Stimulated activated CD4-positive, alpha-beta T cell treated with anti-CD3 and anti-CD28 coated beads, Interleukin-1b, Interleukin-23, amount 100 ng/mL, for 4 hours (primary cell): ENCODE measurements at places on chromosomes 4 and X.

DNA sequence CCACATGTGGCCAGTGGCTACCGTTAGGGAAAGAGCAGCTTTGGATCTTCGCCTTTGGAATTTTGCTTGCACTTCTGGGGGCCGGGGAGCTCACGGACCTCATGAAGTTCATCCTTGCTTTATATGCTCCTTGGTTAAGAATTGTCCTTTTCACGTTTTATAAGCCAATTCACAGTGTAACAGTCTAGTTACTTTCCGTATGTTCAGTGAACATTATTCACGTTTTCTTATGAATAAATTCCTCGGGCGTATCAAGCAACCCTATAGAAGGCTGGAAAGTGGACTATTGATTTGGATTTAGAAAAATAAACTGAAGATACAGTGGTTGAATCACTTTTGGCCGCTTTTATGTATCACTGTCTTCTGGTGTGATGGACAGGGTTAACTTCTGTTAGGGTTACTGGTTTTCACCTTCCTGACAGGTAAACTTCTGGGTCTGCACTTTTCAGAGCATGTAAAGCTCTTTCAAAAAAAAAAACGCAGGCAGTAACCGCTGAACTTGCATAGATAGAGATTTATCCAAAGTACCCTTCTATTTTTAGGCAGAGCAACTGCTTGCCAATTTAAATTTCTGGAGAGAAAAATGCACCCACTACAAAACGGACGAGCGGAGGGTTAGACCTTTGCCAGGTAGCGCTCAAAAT, 569 bp upstream of the PDLIM5 start:
- no peak for DNase-seq

- DNase-seq = no peak
Observed at GRCh38 chr4:140300271-140300970, 73.0 kb upstream of the SCOC start.

GRCh38 chr4:17597517-17597916, 16.9 kb upstream of the MED28 start:
- no peak for DNase-seq

- DNase-seq = no peak
Observed at GRCh38 chr4:69122476-69122875, 26.2 kb downstream of the UGT2B7 start.

- no peak for DNase-seq
Observed at GRCh38 chr4:167885071-167885470, 207.3 kb upstream of the ANXA10 start.

DNA sequence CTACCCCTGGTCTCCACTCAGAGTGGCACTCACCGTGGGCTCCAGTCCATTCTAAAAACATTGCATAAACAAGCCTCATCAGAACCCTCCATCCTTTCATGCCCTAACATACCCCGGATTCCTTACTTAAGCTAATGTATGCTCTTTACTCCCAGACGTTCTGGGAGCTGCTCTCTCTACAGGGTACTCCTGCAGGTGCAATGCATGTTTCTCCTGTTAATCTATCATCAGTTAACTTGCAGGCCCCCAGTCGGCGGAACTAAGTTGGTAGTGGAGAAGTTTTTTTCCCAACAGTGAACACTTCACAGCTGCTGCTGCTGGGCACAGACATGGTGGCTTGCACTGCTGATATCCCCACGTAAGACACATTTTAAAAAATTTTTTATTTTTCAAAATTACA, 161.6 kb upstream of the FAT1 start:
- no peak for DNase-seq

DNA sequence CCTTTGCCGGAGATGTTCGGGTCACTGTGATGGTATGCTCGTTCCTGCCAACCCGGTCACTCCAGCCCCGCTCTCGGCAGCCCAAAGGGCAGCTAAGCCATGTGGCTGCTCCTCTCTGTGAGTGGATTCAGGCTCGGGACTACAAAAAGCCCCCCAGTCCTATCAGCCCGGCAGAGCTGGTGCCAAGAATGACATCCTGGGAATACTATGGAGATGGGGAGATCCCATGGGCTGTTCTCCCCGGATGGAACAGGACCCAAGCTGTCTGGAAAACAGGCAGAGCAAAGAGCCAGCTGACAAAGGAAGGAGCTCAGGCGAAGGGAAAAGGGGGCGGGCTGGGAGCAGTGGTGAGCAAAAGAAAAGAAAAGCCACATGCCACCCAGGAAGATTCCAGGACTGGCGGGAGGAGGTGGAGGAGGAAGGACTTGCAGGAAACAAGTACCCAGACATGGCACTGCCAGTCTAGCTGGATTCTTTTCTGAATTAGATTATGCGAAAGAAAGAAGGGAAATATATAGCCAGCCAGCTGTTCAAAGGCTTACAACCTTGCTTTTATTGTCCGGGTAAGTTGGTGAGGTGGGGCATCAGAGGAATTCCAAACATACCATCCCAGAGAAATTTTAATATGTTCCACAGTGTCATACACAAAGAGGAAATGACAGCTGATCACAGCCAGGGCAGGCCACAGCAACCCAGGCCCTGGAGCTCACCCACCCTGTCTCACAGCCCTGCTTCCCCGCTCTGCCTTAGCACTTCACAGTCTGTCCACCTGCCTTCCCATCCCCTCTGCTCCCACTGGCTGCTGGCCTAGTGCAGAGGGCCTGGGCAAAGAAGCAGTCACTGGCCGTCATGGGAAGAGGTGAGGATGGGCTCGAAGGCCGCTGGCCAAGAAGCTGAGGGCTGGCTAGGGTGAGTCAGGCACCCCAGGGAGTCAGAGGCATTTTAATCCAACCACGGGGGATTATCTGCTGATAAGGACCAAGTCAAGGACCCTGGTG, 3.4 kb downstream of the NDP start:
- no peak for DNase-seq

DNA sequence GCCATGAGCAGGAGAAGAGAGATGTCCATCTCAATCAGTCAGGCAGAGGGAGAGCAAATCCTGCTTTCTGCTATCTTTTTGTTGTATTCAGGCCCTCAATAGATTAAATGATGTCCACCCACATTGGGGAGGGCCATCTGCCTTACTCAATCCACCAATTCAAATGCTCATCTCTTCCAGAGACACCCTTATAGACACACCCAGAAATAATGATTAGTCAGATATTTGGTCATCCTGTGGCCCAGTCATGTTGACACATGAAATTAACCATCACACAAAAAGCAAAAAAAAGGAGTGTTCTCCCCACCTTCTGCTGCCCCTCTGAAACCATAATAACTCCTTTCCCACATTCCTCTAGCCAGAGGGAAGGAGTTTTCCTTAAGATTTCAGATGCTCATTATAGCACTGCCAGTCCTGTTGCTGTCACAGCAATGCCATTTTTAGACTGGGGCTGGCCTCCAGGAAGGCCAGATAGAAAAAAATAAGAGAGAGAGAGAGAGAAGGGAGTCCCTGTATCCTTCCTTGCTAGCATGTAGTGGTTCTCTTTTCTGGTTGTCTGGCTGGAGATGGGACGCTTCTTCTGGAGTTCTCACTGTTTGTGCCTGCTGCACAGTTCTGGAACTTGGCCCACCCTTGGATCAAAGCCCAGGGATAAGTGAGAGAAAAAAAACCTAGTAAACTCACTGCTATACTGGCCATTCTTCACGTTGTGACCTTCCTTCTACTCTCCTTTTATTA, 177.7 kb downstream of the RBM46 start:
- DNase-seq = no peak

- DNase-seq = no peak
Observed at GRCh38 chr4:71405791-71406190, 67.0 kb downstream of the SLC4A4 start.

- no peak for DNase-seq
Observed at GRCh38 chr4:8378101-8378724, 62.3 kb downstream of the ACOX3 start.

DNA sequence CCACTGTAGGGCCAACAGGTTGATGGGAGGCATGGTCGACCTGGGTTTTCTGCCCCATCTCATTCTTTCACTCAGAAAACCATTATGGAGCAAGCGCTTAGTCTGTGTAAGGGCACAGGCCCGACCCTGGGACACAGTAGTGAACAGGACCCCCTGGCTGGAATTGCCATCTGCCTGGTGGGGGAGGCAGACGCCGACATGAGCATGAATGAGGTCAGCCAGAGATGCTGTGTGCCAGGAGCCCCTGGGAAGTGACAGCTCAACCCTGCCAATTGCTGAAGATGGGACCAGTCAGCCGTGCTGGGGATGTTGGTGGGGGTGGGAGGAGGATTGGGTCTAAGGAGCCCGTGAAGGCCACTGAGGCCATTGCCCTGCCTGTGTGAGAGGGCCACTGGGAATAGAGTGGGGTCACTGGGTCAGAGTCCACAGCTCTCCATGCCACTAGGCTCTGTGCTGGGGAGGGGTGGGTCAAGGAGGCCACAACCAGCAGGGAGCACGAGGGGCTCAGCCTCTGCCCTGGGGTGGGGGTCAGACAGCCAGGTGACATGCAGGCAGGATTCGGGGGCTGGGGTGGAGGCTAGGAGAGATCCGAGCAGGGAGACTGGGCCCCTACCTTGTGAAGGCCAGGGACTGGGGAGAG, 31.0 kb downstream of the ZNF185 start:
- no peak for DNase-seq

GRCh38 chr4:185838514-185839193, 26.7 kb upstream of the SORBS2 start:
- DNase-seq = no peak

- no peak for DNase-seq
Observed at GRCh38 chr4:151228189-151229119, 48.5 kb upstream of the PRSS48 start.

DNA sequence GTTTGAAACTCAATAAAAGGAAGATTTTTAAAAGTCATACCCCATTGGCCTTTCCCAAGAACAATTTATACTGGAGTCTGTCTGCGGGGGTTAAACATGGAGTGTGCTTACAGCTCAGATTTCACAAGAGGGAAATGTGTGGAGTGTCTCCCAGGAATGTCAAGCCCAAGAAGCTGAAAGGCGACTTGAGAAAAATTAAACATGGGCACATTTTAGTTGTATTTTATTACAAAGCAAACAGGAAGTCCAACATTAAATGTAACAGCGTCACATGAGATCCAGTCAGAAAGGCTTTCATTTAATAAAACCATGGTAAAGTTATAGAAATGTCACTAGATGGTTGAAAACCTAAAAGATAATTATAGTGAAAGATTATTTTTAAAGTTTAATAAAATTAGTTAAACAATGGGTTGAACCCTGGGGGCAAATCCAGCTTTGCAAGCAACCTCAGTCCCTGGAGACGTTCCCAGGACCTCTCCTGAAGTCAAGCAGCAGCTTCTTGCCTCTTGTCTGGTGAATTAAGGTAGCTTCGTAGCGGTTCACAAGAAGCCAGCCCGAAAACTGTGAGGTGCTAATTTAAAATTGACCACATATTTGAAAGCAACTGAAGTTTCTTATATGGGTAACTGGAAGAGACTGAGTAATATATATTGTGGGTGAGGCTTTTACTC, 168.4 kb upstream of the EDNRA start:
- DNase-seq = no peak

GRCh38 chr4:17636341-17636695, 21.9 kb downstream of the MED28 start:
- no peak for DNase-seq

DNA sequence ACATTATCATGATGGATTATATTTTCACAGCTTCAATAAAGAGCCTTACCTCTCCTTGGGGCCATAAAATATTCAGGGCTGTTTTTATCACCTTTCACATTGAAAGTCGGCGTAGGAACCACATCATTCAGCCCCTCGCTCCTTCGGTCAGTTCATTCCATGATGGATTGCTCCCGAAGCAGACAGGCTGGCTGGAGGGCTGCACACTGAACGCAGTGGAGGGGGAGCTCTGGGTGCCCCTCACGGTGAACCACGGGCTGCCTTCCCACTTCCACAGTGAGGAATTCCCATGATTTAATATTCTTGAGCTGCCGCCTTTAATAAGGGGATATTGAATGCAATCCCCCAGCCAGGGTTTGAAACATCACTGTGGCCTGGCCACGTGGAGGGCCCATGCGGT, 16.0 kb downstream of the PPP2R2C start:
- DNase-seq = no peak

DNA sequence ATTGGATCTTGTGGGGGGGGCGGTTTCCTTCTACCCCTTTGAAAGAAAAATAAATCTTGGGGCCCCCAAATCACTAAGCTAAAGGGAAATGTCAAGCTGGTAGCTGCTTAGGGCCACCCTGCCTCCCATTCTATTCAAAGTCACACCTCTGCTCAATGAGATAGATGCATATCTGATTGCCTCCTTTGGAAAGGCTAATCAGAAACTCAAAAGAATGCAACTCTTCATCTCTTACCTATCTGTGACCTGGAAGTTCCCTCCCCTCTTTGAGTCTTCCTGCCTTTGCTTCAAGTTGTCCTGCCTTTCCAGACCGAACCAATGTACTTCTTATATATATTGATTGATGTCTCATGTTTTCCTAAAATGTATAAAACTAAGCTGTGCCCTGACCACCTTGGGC, 7.0 kb downstream of the C4orf51 start:
- DNase-seq = no peak

- DNase-seq = no peak
Observed at GRCh38 chrX:43956034-43956433, 17.2 kb downstream of the NDP start.

DNA sequence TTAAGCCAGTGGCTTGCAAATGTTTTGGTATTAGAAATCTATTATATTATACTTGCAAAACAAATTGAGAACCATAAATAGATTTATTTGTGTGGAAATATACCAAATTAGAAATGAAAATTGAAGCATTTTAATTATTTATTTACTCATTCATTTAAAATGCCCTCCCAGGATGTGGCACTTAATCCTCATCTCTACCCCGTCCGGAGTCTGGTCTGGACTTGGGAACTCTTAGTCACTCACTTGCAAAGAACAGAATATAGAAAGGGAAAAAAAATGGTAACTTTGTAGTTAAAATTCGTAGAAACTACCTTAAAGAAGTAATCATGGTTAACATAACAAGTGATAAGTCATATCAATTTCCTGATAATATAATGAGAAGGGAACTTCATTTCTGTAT, 775.9 kb upstream of the INTU start:
- DNase-seq = no peak
